ENCODE measurements at places on chromosomes 16 and 17.
A peak's percentile ranks its signal among the peaks of the same experiment; 100 is the strongest.

DNA sequence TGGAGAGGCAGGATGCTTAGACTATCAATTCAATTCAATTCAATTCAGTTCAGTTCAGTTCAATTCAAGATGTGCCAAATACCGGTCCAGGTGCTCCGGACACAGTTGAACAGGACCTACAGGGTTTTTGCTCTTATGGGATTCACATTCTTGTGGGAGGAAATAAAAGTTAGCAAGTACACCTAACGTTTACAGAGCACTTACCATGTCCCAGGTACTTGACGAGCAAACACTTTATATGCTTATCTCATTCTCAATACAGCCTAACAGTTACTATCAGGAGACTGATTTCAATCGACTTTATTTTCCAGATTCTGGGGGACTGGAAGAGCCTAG, 467 bp upstream of the GDE1 start:
- DNase-seq = peak; percentile 33

- no peak for DNase-seq
These were observed 83.9 kb downstream of the YPEL2 start for GRCh38 chr17:59415397-59415796.

- no peak for DNase-seq
These were observed 1.2 kb upstream of the TCAP start for GRCh38 chr17:39663688-39664580.

DNA sequence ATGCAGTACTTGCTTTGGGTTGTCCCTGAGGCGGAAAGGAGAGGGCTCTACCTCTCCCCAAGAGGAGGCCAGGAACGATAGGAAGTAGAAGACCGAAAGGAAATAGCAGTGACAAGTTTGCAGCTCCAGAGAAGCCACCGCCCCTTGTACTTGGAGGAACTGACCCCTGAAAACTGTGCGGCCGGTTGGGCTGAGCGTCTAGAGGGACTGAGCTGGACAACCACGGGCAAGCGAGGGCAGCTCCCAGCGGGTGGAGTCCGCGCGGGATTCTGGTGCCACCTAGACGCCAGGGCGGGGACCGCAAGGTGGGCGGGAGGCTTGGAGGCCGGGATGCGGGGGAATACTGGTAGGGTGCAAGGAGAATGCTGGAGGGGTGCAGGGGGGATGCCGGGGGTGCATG, 1.3 kb upstream of the SLC6A4 start:
- DNase-seq = no peak

DNA sequence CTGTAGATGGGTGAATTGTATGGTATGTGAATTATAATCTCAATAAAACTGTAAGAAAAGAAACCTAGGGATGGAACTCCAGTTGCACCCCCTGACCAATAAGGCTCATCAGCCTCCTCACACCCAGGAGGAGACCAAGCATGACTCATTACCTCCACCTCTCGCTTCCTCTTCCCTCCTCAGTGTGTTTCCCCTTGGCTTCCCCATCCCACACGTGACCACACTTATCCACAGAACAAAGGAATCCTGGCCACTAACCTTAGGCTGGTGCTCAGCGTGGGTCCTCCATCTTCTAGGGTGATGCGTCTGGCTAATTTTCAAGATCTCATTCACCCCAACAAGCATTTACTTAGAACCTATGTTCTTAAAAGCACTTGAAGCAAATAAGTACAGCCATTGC, 36.2 kb upstream of the MAP3K14 start:
- no peak for DNase-seq

- DNase-seq = no peak
These were observed 1.9 kb downstream of the HS3ST3A1 start for GRCh38 chr17:13599864-13600263.

- no peak for DNase-seq
These were observed 105.8 kb upstream of the METRNL start for GRCh38 chr17:82973456-82974135.

- no peak for DNase-seq
These were observed 111.6 kb downstream of the GRIN2A start for GRCh38 chr16:10070591-10070990.

DNA sequence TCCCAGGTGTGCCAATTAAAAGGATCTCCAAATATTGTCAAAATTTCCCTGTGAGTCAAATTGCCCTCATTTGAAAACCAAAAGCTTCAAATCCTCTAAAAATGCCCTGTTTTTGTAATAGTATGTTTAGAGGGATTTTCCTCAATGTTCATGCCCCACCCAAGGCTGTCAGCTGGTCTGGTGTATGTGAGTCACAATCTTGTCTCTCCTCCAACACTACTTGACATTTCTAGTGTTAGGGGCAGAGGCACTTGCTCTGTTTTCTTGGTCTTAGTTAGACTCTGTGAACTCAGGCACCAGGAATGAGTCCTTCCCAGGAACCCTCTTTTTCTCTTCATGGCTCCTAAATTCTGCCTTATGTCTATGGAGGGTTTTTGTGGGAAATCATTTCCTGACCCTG, 634.8 kb downstream of the KCNJ2 start:
- DNase-seq = no peak

DNA sequence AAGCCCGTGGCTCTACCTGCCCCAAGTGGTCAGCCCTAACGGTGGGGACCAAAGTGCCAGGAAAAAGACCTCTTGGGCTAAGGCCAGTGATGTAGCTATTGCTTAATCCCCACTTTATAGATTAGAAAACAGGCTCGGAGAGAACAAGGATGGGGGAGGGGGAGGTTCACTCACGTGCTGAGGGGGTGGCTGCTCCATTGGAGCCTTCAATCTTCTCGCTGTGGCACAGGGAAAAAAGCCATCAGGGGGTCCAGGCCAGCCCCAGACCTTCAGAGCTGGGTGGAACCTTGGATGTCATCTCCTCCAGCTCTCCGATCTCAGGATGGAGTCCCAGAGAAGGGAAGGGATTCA, 45.9 kb downstream of the SRCIN1 start:
- no peak for DNase-seq

- no peak for DNase-seq
These were observed 139.6 kb upstream of the SALL1 start for GRCh38 chr16:51290442-51291285.

- no peak for DNase-seq
These were observed 3.1 kb downstream of the TMEM92 start for GRCh38 chr17:50277357-50277754.

DNA sequence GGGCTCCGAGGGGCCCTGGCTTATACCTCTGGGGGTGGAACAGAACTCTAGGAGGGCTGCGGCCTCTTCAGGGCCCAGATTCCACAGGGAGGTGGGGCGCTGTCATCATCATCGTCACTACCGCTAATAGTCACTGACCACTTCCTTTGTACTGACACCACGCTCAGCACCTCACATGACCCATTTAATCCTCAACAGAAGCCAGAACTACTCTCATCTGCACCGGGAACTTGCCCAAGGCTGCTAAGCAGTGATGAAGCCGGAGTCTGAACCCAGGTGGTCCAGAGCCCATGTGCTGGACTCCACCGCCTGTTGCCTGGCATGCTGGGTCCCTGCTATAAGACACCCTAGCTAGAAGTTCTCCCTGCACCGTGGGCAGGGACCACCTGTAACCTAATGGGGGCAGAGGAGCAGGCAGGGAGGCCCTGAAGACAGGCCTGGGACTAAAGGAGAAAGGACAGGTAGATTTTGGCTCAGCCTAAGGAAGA, 12.0 kb downstream of the UNC13D start:
- DNase-seq = no peak

DNA sequence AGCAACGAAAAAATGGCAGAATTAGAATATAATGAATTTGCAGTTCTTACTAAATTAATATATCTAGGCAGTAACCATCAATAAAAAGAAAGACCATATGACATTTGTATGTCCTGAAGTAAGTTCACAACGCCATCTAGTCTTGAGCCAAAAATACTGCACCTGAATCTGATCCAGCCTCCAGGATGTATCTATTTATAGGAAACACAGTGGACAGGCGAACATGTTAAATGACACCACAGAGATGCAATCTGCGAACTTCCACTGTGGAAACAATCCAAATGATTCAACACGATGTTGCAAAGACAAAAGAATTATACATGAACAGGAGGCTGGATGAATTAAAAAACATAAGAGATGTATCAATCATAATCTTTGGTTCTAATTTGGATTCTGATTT, 197.6 kb downstream of the CDH13 start:
- no peak for DNase-seq

DNA sequence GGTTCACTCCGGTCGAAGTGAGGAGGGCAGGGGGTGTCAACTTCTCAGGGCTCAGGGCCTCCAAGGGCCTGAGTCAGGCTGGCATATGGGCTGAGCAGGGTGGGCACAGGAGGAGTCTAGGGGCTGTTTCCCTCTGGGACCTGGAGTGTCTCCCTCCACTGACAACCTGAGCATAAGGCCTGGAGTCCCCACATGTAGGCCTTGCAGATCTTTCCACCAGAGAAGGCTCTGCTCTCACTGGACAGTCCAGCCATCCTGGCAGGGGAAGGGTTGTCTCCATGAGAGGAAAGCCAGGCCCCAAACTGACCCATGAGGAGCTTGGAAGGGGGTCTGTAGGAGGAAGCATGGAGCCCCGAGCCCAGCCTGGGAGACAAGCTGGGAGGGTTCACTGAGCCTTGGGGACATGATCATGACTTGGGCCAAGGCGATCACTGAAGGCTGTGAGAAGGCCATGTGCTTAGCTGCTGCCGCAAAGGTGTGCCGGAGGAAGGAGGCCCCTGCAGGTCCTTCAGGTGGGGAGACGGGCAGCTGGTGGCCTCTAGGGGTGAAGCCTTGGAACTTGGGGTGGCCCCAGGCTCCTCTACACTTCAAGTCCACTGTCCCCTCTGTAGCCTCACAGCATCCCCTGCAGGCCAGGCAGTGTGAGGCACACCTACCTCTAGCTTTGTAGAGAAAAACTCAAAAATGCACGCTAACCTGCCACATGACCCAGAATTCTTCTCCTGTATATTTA, 9.9 kb downstream of the CMTM2 start:
- DNase-seq = no peak
